ENCODE measurements at places on chromosomes 16 and 17. TPM values are rescaled to one million over a fixed set of nuclear protein-coding genes. Genes with fewer than 3 reads are reported as not detected.

GRCh38 chr16:27223226-27223610 lies 19.9 kb downstream of the KDM8 start:
- DNase-seq = no peak

DNA sequence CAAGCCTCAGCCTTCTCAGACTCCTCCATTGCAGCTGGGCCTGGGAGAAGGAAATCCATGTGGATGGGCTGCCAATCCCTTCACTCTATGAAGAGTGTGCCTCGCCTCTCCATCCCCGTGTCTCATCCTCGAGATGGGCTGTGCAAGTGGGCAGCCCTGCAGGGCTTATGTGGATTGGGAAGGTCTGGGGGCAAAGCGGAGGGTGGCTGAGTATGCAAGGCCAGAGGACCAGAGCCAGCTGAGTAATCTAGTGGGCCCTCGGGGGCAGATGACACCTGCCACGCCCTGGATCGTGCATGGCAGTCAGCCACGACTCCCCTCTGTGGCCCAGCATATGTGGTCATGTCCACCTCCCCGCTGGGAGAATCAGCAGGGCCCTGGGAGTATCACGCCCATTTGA lies 78.9 kb downstream of the IRX5 start:
- DNase-seq = no peak

FBXW10B gene
- polyA plus RNA-seq = 0.26 TPM

GRCh38 chr16:74651841-74652240 lies 14.8 kb downstream of the RFWD3 start:
- DNase-seq = no peak

- no peak for DNase-seq
Measured at GRCh38 chr16:12188935-12189249, 212.4 kb downstream of the SNX29 start.

OTOA gene
- 0.11 TPM for polyA plus RNA-seq

- DNase-seq = no peak
Measured at GRCh38 chr17:66417300-66417719, 114.9 kb downstream of the PRKCA start.

MYH13 gene
- 0.40 TPM for polyA plus RNA-seq
